Endothelial cell of coronary artery (primary cell): ENCODE measurements at places on chromosomes 6 and 20. TPM values are rescaled to one million over a fixed set of nuclear protein-coding genes. Genes with fewer than 3 reads are reported as not detected.

Gene REM1
- total RNA-seq: 0.09 and 0.18 TPM in 2 replicates

Gene PDE10A
- 12.5 and 21.6 TPM in 2 replicates for total RNA-seq

Gene RBPJL
- total RNA-seq: not detected in 2 replicates

Gene LPA
- not detected in 2 replicates for total RNA-seq

Gene PLCB4
- 1.1 and 1.8 TPM in 2 replicates for total RNA-seq
